SHP77 (cell line): ENCODE measurements at places on chromosomes 13 and 19.
A peak's percentile ranks its signal among the peaks of the same experiment; 100 is the strongest.

DNA sequence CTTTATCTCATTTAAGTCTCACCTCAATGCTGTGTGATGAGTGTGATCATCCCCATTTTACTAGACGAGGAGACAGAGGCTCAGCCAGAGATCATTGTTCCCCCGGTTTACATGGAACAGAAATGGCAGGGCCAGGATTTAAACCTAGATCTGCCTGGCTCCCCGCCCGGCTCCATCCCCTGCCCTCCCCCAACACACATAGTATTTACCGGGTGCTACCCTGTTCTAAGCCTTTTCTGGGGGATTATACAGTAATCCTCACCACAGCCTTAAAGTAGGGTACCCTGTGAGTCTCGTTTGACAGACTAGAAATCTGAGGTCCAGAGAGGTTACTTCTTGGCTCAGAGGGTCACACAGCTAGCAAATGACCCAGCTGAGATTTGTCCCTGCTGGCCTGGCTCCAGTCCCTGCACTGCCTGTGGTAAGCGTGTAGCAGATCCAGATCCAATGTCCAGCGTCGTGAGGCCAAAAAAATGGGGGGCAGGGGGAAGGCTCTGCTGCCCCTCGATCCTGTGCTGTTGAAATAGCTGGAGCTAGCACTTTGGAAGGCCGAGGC, 3.8 kb upstream of the KLC3 start:
- DNase-seq: no peak

DNA sequence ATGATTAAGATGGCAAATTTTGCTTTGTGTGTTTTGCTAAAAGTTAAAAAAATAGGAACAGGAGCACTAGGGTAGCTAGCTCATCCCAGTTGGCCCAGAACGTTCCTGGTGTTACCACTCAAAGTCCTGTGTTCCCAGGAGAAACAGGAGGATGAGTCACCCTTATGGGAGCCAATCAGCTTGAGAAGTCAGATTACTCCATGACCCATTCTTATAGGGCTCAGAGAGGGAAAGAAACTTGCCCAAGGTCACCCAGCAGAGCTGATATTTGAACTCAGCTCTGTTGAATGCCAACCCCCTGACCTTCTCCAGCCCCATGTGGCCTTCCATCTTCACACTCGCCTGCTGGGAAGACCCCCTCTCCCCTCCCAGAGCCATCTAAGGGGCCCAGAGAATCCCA, 13.0 kb downstream of the NMRK2 start:
- DNase-seq: no peak

- DNase-seq: peak; percentile 32
These were observed 25.5 kb upstream of the MCF2L start for GRCh38 chr13:112943309-112944125.

DNA sequence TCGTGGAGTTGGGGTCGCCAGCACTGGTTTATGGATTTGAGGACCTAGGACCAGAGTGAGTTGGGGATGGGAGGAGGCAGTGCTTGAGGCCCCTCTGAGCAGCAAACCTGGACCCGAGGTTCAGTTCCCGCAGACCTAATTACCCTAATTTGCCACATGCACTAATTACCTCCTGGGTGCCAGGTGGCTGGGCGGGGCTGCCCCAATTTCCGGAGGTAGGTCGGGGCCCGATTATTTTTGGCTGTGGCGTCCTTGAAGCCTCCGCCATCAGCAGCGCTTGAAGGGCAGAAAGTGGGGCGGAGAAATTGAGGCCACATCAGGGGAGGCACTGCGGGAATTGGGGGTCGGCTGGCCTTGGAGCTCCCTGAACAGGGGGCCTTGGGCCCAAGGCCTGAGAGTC, 5.9 kb upstream of the HOMER3 start:
- no peak for DNase-seq

DNA sequence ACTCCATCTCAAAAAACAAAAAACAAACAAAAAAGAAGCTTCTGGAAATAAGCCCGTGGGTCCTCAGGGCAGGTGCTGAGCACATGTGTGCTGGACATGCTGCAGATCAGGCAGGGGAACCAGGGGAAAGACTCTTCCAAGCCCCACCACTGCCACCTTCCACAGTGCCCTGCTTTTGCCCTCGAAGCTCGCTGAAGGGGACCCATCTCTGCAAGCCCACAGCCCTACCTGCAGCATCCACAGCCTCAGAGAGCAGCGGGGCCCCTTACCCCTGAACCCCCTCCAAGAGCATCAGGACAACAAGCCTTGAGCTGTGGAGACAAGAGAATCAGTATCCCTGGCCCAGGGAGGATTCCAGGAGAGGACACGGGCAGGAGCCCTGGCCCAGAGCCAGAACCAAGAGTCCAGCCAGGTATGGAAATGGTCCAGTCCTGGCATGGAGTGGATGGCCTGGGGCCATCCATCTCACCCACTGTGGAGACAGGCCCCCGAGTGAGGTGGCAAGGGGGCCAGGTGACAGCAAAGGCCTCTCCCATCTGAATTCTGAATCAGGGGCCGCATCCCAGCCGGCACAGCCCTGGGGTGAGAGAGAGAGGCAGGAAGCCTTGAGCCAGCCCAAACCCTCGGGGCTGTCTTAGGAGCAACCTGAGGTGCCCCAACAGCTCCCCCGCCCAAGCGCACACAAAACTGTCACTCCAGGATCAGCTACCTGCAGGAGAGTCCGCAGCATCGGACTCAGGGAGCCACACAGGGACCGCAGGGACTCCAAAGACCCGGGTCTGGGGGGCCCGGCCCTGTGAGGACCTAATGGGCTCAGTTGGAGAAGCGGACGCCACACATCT, 51.8 kb upstream of the TPM4 start:
- no peak for DNase-seq

DNA sequence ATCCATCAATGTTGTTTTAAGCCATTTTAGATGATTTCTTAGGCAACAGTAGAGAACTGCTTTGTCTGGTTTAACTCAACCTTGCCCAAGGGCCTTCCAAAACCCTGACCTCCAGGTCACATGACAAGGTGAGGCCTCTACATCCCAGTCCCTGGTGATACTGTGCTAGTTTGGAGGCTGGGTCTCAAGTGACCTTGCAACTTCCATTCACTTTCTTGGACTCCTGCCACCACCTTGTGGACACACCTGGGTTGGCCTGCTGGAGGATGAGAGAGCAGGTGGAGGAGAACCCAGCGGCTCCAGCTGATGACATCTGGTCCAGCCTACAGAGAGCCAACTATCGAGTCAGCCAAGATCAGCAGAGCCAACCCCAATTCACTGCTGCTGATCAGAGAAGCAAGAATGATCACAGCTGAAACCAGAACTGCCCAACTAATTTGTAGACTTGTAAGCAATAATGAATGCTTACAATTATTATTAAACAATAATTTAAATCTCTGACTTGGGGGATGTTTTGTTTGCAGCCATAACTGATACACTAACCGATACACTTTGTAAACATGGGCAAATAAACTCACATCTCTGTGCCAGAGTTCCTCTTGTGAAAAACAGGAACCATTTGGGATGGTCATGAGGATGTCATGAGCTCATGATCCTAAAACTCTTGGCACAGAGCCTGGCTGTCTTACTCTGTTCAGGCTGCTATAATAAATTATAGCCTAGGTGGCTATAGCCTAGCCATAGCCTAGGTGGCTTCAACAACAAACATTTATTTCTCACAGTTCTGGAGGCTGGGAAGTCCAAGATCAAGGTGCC, 11.5 kb downstream of the FAM187B start:
- peak; percentile 4 for DNase-seq

GRCh38 chr19:869245-870177, 10.0 kb downstream of the CFD start:
- DNase-seq: no peak

- DNase-seq: no peak
These were observed 3.0 kb downstream of the LGALS4 start for GRCh38 chr19:38809592-38810252.

DNA sequence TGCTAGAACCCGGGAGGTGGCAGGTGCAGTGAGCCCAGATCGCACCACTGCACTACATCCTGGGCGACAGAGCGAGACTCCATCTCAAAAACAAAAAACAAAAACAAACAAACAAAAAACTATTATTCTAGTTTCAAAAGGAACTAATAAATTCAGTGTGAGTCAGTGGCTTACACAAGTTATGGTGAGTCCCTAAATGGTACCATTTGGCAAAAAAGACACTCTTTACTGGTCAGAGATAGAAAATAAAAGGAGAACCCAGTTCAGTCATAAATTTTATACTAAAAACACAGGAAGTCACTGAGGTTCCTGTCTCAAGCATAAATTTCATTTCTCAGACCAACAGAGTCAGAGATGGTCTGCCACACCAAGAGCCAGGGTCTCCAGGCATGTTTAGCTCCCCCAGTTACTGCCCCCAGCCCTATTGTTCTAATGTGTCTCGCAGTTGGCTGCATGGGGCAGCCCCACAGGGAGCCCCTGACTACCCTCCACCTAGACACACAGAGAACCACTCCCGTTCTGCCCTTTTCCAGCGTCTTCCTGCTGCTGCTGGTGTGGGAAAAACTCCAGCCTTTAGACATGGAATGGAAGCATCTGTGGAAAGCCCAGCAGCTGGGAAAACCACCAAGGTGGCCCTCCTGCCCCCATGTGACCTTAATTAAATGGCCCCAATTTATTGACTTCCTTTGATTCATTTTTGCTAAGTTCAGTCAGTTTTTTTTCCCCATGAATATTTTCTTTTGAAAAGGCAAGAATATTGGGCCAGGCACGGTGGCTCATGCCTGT, 12.2 kb downstream of the THSD1 start:
- no peak for DNase-seq

- no peak for DNase-seq
These were observed 24.1 kb downstream of the ADGRL1 start for GRCh38 chr19:14181906-14182305.

- no peak for DNase-seq
These were observed 5.6 kb upstream of the CDC34 start for GRCh38 chr19:525857-526419.

DNA sequence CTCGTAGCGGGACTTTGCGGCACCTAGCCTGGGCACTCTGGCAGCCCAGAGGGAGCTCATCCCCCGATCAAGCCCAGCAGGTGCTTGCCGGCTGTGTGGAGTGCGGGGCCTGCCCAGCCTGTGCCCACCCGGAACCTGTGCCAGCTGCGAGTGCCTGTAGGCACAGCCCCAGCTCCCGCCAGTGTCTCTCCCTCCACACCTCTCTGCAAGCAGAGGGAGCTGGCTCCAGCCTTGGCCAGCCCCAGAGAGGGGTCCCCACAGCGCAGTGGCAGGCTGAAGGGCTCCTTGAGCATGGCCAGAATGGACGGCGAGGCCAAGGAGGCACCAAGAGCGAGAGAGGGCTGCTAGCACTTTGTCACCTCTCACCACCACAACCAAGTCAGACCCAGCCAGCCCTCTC, 55.5 kb upstream of the C1QTNF9B start:
- no peak for DNase-seq

- DNase-seq: no peak
These were observed at the start of gene NLRP12 for GRCh38 chr19:53824134-53824611. TSS of gene NLRP12 (minus strand) at chr19:53824314. CDS start at chr19:53824174, 140 bp downstream.

DNA sequence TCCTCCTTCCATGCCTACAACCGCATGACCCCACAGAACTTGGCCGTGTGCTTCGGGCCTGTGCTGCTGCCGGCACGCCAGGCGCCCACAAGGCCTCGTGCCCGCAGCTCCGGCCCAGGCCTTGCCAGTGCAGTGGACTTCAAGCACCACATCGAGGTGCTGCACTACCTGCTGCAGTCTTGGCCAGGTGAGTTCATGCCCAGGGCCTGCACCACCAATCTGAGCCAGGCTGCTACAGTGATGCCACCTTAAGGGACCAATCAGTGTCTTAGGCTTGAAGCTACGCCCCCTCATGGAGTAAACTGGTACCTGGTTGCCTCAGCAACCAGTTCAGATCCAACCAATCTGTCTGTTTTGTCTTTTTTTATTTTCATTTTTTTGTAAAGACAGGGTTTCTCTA, 5.2 kb downstream of the SYDE1 start:
- no peak for DNase-seq

GRCh38 chr19:44785271-44785670, 7.6 kb downstream of the CBLC start:
- DNase-seq: no peak

GRCh38 chr19:10888421-10888866, 17.1 kb downstream of the CARM1 start:
- no peak for DNase-seq

- DNase-seq: no peak
These were observed 471.8 kb downstream of the LIG4 start for GRCh38 chr13:107743526-107743925.

DNA sequence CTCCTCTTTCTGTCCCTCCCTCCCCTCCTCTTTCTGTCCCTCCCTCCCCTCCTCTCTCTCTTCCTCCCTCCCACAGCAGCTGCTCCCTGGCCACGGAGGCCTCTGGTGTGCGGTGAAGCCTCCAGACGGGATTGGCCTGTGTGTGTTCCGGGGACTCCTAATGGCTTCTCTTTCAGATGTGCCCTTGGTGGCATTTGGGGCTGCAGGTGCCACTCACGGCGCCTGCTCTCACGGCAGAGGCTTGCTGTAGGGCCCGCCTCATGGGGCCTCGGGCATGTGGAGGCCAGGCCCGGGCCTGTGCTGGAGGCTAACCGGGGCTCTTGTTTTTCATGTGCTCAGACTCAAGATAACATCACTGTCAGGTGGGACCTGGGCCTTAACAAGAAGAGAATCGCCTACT, 20.9 kb downstream of the UPF1 start:
- no peak for DNase-seq

DNA sequence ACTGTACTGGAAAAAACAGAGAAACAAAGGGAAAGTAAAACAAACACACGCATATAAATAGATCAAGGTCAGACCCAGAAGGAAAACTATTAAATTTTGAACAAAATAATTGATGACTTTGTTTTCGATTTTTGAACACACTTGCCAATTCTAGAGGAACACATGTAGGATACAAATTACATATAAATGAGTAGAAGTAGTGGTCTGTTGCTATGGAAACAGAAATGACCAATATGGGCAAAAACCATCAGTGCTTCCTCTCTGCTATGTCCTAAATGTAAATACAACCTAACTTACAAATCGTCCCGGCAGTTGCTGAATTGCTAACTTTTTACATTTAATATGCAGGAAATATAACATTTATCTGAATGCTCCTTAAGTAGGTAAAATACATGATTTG, 65.2 kb upstream of the POSTN start:
- DNase-seq: no peak

DNA sequence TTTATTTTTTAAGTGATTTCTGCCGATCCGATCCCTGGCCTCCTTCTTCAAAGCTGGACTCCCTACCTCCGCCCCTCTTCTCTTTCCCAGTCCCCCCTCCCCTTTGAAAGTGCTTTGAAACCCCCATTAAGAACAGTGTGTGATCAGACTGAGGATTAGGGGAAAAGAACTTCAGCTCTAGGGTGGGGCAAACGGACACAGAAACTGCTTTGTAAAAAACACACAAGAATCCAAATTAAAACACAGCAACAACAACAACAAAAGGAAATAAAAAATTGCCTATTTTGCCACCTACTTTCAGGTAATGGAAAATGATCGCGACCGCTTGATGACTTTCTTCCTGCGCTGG, 1.4 kb downstream of the SPRY2 start:
- DNase-seq: no peak

DNA sequence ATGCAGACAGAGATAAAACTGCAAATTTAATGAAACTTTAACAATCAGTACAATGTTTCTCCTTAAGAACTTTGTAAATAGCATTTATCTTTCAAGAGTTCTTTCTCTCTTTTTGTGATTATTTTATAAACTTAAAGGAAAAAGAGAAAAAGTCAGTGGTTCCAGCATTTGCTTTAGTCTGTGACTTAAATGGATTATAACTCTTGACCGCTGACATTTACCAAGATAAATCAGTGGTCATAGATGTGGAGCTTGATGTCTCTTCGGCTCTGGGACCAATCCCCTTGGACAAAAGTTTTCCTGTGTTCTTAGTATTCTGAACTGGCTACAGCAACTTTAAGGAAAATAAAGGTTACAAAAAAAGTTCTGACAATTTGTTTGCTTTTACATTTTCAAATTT, 162.6 kb downstream of the TM9SF2 start:
- DNase-seq: no peak
